ELF-1 (cell line): ENCODE measurements at places on chromosomes 2 and 18.
A peak's percentile ranks its signal among the peaks of the same experiment; 100 is the strongest.

DNA sequence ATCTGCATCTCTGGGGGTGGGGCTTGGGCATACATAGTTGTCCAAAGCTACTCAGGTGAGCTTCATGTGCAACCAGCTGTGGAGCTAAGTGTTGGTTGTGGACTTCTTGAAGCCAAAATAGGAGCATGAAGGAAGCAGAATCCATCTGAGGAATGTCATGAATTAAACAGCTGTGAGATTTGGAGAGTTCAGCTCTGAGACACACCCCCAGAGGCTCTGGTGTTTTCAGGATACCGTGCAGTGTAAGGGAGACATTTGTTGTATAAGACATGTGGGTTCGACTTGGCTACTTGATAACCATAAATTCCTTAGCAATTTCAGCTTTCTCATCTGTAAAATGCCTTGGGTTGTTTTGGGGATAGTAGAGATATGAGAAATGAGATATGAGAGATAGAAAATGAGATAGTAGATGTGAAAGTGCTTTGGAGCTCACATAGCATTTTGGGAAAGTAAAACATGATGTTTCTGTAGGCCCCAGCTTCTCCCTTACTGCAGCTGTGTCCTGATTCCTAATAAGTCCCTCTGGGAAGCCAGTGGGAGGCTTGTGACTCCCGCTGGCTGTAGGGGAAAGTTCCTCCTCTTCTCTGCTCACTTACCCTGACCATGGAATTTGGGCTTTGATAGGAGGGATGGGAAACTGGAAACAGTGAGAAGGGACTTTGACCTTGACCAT, 50.0 kb downstream of the DPYSL5 start:
- DNase-seq = no peak

DNA sequence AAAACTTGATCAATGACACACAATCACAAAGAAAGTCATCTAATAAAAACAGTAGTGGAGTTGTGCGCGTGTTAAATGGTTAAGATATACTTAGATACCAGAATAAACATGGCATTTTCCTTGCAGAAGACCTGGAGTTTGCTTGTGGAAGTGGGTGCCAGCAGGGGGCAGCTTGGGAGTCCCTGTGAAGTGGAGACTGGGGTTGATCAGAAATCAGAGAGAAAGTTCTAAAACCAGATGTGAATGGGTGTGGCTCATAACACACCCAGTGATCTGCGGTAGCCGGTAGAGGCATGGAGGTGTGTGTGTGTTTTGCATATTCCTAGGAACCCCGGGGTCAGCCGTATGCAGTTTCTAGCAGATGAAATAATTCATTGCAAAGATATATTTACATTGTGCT, 300.1 kb upstream of the TRIB2 start:
- DNase-seq = peak; percentile 9

DNA sequence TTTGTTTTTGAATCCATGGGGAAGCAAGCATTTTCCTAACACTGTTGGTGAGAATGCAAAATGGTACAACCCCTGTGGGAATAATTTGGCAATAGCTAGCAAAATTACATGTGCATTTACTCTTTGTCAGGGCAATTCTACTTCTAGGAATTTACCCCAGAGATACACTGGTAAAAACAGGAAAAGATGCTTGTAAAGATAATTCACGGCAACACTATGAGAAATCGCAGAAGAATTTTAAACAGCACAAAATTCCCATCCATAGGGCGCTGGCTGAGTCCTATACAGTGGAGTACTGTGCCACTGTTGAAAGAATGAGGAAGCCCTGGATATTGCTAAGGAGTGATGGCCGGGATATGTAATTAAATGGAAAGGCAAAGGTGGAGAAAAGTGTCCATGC, 75.8 kb downstream of the DGKD start:
- DNase-seq = no peak

GRCh38 chr18:77022556-77022955, 110.0 kb downstream of the MBP start:
- no peak for DNase-seq

- DNase-seq = no peak
These were observed 11.8 kb upstream of the FTCDNL1 start for GRCh38 chr2:199862788-199863187.

DNA sequence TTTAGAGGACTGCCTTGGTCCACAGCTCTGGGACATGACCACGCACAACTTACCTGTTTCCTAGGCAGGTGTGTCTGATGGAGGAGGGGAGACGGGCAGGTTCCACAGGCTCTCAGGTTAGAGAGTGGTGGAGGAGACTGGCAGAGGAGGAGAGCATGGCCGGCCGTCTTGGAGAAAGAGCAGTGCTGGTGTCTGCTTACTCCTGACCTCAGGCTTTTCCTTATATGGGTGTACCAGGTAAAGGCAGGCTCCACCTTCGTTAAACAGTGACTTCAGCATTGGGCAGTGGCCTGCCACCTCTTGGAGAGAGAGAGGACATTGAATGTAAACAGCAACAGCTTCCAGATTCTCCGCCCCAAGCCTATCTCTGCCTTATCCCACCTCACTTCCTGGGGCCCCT, at the start of gene CAPN13:
Gene CAPN13, minus strand, starts transcription at position 198 of the 400 bp plus-strand sequence. CDS start 20,121 bp downstream, outside the sequence.
- peak; percentile 91 for DNase-seq

DNA sequence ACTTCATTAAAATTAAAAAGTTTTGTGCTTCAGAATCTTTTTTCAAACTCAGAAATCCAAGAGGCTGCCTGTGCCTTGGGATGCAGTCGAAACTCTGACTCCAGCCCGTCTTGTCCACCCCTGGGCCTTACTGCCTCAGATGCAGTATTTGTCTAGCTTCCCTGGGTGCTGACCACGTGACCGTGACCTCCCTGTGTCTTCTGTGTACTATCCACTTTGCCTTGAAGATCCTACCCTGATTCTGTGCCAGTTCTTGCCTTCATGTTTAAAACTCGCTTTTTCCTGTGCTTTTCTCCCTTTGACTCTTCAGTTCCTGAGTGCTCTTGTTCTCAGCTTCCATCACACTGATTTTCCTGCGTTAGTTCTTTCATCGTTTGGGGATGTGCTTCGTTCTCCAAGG, 80.7 kb downstream of the ITGB1BP1 start:
- no peak for DNase-seq

- no peak for DNase-seq
These were observed 19.9 kb downstream of the TMSB10 start for GRCh38 chr2:84925336-84925723.

GRCh38 chr2:12705230-12705629, 11.5 kb upstream of the TRIB2 start:
- DNase-seq = no peak

- DNase-seq = no peak
These were observed 374.3 kb downstream of the SLC4A3 start for GRCh38 chr2:220001751-220002150.

DNA sequence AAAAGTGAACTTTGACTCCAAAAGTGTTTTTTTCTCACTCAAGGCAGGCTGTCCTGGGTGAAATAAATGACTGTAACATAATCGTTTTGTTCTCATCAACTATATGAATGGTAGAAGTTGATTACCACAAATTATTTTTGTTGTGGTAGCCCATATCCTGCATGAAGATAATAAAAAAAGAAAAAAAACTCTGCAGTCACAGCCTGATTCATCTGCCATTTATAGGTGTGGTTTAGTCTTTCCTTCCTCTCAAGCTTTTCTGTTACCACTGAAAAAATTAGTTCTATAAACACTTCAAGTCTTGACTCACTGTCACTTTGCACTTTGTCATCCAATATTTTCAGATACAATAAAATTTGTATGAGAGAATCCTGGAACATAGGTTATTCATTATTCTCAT, 522.0 kb downstream of the PLCL1 start:
- DNase-seq = no peak

GRCh38 chr2:238144262-238144661, 5.8 kb downstream of the KLHL30 start:
- DNase-seq = no peak

GRCh38 chr2:235011929-235012631, 60.3 kb downstream of the SH3BP4 start:
- DNase-seq = no peak

GRCh38 chr2:42787424-42787787, 5.0 kb downstream of the HAAO start:
- no peak for DNase-seq

GRCh38 chr2:130791617-130791939, 36.2 kb downstream of the AMER3 start:
- DNase-seq = no peak

GRCh38 chr2:219527076-219527394, 12.8 kb downstream of the ASIC4 start:
- DNase-seq = no peak

DNA sequence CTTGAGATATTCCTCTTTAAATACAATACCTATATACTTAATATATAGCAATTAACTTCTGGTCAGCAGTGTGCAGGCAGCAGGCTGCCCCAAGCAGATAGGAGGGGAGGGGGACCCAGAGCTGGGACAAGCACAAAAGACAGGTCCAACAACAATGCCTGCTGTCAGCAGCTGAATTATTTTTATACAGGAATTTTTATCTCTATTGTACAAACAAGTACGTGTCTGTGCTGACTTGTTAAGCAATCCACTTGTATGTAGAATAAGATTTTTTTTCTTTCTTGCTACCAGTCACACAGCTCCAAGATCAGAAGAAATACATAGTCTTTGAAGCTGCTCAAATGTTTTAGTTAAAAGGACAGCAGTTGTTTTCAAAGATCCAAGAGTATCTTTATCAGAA, 16.7 kb downstream of the BCL11A start:
- no peak for DNase-seq

- DNase-seq = no peak
These were observed 45.6 kb downstream of the ZRANB3 start for GRCh38 chr2:135485441-135485840.

DNA sequence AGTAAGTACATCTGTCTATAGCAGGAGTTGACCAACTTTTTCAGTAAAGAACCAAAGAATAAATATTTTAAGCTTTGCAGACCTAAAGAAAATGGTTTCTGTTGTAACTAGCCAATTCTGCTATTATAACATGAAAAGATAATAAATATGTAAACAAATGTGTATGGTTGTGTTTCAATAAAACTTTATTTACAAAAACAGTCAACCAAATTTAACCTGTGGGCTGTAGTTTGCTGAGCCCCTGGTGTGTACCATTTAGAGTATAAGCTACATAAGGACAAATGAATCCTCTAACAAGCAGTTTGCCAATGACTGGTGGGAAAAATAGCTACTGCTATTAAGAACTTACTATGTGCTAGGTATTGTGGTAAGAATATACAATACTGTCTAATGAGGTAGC, 79.4 kb downstream of the MAIP1 start:
- DNase-seq = no peak

- no peak for DNase-seq
These were observed 64.0 kb downstream of the CDH20 start for GRCh38 chr18:61397222-61397621.

- no peak for DNase-seq
These were observed 54.3 kb upstream of the PEX13 start for GRCh38 chr2:60963190-60963589.

DNA sequence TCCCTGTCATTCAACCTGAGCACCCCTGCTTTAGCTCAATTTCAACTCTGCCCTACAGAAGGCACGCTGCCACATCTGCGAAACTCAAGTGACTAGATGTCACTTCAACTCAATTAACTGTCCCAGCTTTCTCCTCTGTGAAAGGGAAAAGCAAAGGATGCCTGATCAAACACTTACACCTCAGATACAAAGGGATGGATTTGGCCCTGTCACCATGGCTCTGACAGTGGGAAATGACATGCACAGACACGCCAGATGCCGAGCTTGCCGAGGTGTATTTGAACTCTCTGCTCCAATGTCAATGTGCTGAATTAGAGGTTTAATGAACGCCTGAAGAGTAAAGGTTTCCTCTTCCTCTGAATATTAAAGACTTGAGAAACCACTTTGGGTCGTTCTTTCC, 481.1 kb downstream of the CBLN2 start:
- DNase-seq = no peak

- DNase-seq = no peak
These were observed 511.4 kb downstream of the ADCYAP1 start for GRCh38 chr18:1416074-1416473.

DNA sequence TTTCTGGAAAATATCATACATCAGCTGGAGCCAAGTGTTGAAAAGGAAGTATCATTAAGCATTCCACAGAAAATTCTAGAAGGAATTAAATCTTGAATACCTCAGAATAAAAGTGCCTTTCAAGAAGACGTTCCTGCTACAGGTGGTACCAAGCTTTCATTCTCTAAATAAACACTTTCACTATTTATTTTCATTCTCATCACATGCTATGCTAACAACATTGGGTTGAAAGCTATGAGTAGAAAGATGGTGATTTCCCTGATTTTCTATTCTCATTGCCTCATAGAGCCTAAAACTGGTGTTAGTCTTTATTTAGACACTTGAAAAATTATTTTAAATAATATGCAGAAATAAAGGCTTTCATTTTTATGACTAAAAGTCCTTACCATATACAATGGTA, 324.7 kb downstream of the LRP1B start:
- DNase-seq = no peak

GRCh38 chr2:227804975-227805374, 8.7 kb upstream of the CCL20 start:
- DNase-seq = peak; percentile 16

DNA sequence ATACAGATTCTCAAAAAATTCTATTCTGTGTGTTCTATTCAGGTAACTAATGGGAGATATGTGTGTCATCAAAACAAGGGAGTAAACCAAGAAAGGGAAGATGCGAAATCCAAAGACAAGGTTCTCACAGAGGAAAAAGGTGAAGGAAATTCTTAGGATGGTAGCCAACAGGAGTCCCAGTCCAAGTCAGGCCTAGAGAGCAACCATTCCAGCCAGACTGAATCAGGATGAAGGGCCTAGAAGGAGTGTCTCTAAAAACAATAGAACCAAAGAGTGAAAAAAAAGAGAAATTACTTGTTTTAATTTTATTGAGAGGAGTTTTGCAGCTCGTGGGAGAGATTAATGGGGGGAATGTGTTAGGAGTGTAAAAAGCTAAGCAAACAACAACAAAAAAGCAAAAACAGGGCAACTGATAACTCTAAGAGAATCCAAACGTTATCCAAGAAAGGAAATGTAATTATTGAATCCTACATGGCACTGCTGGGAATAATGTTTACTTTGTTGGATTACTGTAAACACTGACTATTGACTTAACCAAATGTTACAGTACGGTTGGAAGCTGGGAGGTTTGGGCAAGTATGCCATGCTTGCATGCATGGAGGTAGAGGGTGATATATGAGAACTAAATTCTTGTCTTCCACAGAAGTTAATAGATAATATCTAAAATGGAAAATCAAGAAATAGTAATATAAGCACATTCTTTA, 12.3 kb downstream of the MAP3K20 start:
- no peak for DNase-seq

GRCh38 chr2:21787941-21788340, 664.2 kb downstream of the TDRD15 start:
- no peak for DNase-seq

DNA sequence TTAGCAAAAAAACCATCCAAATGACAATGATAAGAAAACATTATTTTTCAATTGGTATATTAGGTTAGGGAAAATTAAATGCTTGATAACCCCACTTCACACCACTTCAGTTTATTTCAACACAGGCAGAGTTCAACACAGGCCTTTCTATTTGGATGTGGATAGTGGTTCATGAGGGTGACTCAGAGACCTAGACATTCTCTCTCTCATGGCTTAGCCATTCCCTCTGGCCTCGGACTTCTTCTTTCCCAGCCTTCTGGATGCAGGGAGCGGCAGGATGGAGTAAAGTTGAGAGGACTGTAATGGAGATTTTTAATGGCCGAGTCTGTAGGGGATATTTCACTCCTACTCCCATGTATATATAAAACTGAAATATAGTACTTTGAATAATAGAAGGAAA, 109.7 kb downstream of the CTNNA2 start:
- DNase-seq = no peak

- DNase-seq = no peak
These were observed 10.0 kb downstream of the IL1R2 start for GRCh38 chr2:102001767-102002142.
